ENCODE measurements at places on chromosomes 1 and 21. TPM values are rescaled to one million over a fixed set of nuclear protein-coding genes. Genes with fewer than 3 reads are reported as not detected.

CRABP2 gene
- total RNA-seq: 64.8 TPM

LENEP gene
- 0.42 TPM for total RNA-seq

CALML6 gene
- total RNA-seq: 0.27 TPM

GRCh38 chr21:45504021-45504515, 38.2 kb downstream of the SLC19A1 start:
- DNase-seq: no peak

DNA sequence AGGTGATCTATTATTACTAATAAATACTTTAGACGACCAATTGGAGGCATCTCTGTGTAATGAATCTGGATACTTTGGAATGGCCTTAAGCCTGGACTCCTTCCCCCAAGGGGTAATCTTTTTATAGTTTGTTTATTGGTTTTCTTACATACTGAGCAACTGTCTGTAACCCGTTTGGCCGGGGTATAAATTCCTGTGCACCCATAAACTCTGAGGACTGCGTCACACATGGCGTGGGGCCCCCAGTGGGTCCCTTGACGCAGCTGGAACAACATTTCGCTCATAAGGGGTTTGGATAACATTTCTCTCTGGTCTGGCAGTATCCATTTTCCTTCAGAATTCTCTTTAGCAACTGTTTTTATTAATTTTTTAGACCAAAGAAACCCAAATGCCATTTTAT, 26.5 kb downstream of the SCCPDH start:
- DNase-seq: no peak

DNA sequence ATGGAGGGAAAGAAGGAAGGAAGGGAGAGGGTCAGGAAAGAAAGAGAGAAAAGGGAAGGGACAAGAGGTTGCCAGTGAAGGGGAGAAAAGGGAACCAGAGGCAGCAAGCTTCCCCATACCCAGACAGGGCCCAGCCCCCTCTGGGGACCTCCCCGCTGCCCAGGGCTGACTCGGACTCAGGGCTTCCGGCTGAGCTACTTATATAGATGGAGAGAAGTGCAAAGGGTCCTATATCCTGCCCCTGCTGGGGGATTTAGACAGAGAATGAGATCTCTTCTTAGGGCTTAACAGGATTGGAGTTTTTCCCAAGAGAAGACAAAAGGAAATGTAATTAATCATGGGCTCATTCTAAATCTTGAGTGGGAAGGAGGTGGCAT, at the start of gene ETV3L:
ETV3L (minus strand) TSS at position 176 of the 377 bp plus-strand sequence. CDS start 285 bp downstream, outside the sequence.
- no peak for DNase-seq

GRCh38 chr21:45147473-45148315, 73.3 kb downstream of the ADARB1 start:
- DNase-seq: no peak

All from HFFc6 (cell line).